B cell (primary cell): ENCODE measurements at places on chromosomes 11 and 22. TPM values are rescaled to one million over a fixed set of nuclear protein-coding genes. Genes with fewer than 3 reads are reported as not detected.

The MISFA gene
- 1.2 and 3.2 TPM in 2 replicates for total RNA-seq

DNA sequence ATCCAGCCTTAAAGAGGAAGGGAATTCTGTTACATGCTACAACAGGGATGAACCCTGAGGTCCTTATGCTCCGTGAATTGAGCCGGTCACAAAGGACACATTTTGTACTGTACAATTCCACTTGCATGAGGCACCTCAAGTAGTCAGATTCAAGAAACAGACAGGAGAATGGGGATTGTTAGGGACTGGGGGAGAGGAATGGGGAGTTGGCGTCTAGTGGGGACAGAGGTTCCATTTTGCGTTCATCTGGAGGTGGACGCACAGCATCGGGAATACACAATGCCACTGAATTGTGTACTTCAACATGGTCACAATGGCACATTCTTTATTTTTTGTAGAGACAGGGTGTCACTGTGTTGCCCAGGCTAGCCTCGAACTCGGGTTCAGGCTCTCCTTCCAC is 14.1 kb downstream of the TBX1 start:
- peaks cover 30% of the 10 kb centered on the region for H3K4me1 ChIP-seq
- H3K27me3 ChIP-seq, result peaks cover 20% of the 10 kb centered on the region
- no peaks in the 10 kb centered on the region for H3K36me3 ChIP-seq
- H3K27ac ChIP-seq, result no peak overlapping the region
- no peak for DNase-seq

DNA sequence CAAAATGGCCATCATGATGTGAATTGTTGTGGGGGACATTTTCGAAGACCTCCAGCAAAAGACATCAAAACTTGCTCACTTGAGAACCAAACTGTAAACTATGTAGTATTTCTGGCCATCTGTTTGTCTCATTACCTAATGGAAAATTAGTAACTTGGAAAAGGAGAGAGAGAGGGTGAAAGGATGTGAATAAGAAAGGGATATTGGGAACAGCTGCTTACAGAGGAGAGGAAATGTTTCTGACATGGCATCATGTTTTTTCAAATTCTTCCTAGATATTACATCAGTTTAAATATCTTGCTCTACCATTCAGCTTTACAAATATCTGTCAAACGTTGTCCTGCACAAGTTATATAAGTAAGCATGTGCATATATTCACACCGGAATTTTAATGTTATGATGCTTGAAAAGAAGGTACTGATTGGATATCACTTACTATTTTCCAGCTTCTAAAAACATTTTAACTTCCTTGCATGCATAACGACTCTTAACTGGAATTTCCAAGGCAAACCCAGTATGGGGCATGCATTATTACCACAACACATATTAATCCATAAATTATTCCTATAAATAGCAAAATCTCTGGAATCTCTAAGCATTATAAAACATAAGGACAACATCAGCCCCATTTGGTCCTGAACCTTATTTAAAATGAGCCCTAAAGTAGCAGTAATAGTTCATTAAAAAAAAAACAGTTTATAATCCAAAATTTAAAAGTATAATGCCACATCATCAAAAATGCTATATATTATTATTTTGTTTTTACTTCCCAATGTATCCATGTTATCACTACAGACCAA is 20.0 kb downstream of the GUCY1A2 start:
- no peak for DNase-seq
- no peaks in the 10 kb centered on the region for H3K4me1 ChIP-seq
- H3K4me3 ChIP-seq, result no peak overlapping the region
- no peaks in the 10 kb centered on the region for H3K36me3 ChIP-seq

- H3K36me3 ChIP-seq, result no peaks in the 10 kb centered on the region
- no peak overlapping the region for H3K4me3 ChIP-seq
- peaks cover 11% of the 10 kb centered on the region for H3K4me1 ChIP-seq
- H3K27ac ChIP-seq, result no peak overlapping the region
- H3K27me3 ChIP-seq, result peaks cover 19% of the 10 kb centered on the region
Observed at GRCh38 chr11:124078591-124078990, 36.7 kb upstream of the VWA5A start.

DNA sequence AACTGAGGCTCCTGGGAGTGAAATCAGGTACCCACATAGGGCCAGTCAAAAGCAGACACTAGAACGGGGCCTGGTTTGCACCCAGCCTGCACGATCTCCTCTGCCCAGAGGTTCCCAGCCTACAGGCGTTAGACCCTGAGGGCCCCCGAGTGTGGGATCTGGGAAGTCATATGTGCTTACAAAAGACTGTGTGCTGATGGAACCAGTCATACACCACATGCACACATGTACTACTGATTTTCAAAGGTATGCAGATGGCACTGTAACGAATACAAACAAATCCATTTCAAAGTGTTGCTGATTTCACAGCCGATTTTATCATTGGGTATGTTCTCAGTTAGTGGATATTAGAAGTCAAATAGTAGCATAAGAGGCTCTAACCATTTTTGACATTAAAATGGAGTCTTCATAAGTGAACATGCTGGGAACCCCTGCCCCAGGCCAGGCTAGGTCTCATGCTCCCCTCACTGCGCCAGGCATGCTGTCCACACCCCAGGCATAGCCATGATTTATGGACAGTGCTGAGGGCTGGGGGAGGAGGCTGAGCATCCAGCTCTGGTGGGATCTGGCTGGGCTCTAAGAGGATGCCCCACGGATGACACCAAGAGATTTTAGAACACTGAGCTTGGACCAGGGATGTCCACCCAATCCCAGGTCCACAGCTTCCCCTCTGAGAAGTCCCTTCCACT is 38.6 kb upstream of the LRRC32 start:
- DNase-seq, result no peak
- H3K27me3 ChIP-seq, result no peaks in the 10 kb centered on the region
- no peaks in the 10 kb centered on the region for H3K36me3 ChIP-seq
- H3K4me1 ChIP-seq, result no peaks in the 10 kb centered on the region

- H3K27me3 ChIP-seq, result no peaks in the 10 kb centered on the region
- no peaks in the 10 kb centered on the region for H3K36me3 ChIP-seq
- H3K4me1 ChIP-seq, result no peaks in the 10 kb centered on the region
Observed at GRCh38 chr11:5505363-5506048, 4.3 kb downstream of the UBQLN3 start.
